ENCODE measurements at places on chromosomes 7 and 10. TPM values are rescaled to one million over a fixed set of nuclear protein-coding genes. Genes with fewer than 3 reads are reported as not detected.

DNA sequence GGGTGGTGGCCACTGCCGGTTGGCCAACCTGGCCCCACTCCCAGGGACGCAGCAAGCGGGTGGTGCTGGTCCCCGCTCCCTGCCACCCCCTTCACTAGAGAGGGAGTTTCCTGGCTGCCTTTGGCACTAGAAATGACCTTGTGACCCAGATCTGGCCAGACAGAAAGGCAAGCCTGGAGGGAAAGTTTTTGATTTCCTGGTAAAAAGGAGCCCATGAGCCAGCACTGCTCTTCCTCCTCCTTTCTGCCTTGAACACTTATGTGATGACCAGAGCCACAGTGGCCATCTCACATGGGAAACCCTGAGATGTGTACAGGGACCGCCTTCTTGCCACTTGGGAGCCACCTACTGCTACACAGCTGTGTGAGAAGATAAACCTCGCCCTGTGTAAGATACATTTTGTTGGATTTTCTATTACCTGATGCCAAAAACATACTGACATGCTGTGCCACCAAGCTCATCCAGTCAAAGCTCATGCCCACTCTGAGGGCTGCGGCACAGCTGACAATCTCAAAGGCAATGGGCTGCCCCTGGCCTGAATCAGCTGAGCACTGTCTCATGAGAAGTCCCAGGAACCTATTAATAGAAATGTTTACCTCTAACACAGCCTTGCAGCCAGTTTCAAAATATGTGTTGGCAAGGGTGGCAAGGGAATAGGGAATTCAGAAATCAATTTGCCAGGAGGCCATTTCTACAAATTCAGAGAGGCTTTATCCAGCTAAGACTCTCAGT, 94.0 kb downstream of the CYTH3 start:
- no peak for DNase-seq

DNA sequence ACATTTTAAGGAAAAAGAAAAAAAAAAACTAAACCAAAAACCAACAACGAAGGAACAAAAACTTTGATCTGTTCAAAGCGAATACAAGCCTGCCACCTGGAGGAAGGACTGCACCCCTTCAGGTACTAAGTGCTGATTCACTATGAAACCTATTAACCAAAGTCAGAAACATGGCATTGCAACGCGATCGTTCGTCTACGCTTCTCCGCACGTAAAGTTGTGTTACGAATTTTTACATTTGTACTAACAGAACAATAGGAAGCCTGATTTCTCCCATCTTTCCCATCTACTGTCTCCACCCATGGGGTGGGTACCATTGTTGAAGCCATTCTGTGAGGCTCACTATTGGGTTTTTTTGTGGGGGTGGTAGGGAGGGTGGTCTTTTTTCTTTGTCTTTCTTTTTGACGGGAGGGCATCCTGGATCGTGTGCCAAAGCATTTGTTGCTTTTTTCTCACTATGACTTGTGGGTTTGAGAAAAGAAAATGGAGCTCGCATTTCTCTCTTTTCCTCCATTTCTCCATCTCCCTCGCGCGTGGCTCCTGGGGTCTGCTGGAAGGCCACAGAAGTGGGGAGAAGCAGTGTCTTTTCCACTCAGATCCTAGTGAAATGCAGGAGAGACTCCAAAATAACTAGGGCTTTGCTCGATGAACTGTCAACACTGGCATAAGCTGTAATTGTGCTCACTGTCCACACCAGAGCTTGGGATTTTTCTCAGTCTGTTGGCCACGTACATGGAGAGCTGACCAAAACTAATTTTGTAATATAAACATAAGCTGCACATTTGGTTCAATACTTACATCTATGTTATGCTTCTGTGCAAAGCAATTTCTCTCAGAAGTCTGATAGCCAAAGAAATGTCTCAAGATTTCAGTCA, 100.9 kb upstream of the YAE1 start:
- peak; percentile 47 for DNase-seq

GRCh38 chr10:110244550-110244949, 37.1 kb downstream of the MXI1 start:
- no peak for DNase-seq

DNA sequence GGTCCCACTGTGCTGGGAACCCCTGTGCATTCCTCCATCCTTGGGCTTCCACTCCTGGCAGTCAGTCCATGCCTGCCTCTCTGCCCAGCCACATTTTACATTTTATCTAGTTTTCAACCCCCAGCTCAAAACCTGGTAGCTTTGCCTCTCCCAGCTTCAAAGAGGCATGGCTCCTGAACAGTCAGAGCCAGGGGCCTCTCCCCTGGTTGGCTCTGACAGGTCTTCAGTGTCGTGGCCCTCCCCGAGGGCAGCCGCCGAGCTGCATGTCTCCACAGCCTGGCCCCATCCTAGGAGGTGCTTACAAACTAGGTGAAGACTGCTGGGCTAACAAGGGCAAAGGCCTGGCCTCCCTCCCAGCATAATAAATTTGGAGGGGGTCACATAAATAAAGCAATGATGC, 14.8 kb downstream of the COBL start:
- DNase-seq = peak; percentile 78

GRCh38 chr7:94286111-94286510, 108.6 kb upstream of the COL1A2 start:
- no peak for DNase-seq

DNA sequence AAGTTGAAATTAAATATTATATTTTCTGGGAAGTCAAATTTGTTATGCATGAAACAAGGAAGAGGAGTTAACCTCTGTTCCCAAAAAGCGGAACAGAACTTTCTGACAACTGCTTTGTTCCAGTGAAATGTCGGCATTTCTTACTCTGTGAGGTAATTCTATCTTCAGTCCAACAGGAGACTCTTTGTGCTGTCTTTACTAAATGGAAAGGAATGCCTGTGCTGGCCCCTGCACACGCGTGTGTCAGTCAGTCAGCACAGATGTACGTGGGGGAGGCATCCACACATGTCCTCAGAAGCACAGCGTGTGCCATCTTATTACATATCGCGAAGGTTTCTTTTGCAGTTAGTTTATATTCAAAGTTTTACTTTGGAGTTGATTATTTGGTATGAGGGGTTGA, 37.5 kb downstream of the NET1 start:
- no peak for DNase-seq

DNA sequence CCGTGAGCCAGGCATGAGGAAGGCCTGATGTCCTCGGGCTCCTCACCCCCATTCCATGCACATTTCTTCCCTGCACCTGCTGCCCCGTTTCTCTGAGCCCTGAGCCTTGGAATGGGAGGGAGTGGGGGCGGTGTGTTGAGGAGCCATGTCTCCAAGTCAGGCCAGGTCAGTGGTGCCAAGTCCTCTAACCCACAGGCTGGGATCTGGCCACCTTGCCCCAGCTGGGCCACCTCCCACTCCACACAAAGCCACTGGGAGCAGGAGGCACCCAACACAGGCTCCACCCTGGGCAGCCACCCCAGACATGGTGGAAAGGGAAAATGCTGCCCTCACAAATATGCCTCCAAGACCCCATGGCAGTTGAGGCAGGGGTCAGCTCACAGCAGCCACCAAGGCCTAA, 27.7 kb downstream of the ZCCHC24 start:
- DNase-seq = no peak

DNA sequence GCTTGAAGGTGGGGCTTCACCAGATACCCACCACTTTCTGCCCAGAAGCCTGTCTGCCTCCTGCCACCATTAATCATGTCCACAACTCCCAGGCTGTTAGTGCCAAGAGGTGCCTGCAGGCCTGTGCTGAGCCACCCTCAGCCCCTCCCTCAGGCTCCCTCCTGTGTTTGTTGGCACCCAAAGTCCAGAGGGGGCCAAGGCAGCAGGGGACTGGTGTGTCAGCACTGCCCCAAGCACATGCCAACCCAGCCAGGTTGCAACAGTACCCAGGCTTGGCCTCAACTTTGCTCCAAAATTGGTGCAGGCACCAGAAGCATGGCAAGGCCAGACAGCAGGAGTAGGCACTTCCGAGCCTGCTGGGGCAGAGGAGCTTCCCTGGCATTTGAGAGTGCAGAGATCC, 111.3 kb downstream of the HPSE2 start:
- DNase-seq = no peak

- peak; percentile 88 for DNase-seq
These were observed 116.9 kb upstream of the ANLN start for GRCh38 chr7:36272567-36273269.

Gene COBL
- total RNA-seq = 51.4 TPM

GRCh38 chr10:7887174-7887816, 69.0 kb downstream of the TAF3 start:
- no peak for DNase-seq

- DNase-seq = no peak
These were observed 621 bp upstream of the MORN4 start for GRCh38 chr10:97633921-97634320.

GRCh38 chr10:112792487-112793201, 157.4 kb upstream of the TCF7L2 start:
- no peak for DNase-seq

- DNase-seq = no peak
These were observed 151.3 kb downstream of the NEBL start for GRCh38 chr10:20745556-20746375.

- no peak for DNase-seq
These were observed 99.6 kb upstream of the BTBD16 start for GRCh38 chr10:122171302-122172075.

DNA sequence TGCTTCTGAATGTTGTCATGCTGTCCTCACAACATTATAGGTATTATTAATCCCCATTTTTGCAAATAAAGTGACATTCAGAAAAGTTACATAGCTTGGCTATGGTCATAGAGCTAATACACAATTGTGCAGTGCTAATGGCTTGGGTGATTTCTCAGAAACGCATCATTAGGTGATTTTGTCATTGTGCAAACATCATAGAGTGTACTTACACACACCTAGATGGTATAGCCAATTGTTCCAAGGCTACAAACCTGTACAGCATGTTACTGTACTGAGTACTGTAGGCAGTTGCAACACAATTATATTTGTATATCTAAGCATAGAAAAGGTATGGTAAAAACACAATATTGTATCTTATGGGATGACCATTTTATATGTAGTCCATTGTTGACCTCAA, 91.0 kb downstream of the BTAF1 start:
- DNase-seq = no peak

GRCh38 chr7:16667355-16667754, 21.4 kb downstream of the BZW2 start:
- no peak for DNase-seq

- no peak for DNase-seq
These were observed 73.2 kb downstream of the POT1 start for GRCh38 chr7:124856299-124856888.

- no peak for DNase-seq
These were observed 27.3 kb downstream of the ADAP1 start for GRCh38 chr7:927031-927671.

DNA sequence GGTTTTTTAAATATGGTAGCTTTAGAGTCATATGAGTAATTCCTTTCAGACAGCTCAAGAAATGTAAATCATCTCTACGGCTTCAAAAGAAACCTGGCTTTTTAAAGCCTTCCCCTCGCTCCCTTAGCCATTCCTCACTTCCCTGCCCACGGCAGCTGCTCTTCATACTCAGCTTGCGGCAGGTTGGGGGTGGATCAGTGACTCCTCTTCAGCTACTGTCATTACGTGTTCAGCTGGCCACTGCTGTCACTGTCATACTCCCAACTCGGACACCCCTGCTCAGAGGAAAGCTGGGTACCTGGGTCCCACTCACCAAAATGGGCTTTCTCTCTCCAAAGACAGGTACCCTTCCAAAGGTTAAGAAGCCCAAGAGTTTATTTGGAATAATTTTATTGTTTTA, 6.6 kb downstream of the YWHAG start:
- no peak for DNase-seq

DNA sequence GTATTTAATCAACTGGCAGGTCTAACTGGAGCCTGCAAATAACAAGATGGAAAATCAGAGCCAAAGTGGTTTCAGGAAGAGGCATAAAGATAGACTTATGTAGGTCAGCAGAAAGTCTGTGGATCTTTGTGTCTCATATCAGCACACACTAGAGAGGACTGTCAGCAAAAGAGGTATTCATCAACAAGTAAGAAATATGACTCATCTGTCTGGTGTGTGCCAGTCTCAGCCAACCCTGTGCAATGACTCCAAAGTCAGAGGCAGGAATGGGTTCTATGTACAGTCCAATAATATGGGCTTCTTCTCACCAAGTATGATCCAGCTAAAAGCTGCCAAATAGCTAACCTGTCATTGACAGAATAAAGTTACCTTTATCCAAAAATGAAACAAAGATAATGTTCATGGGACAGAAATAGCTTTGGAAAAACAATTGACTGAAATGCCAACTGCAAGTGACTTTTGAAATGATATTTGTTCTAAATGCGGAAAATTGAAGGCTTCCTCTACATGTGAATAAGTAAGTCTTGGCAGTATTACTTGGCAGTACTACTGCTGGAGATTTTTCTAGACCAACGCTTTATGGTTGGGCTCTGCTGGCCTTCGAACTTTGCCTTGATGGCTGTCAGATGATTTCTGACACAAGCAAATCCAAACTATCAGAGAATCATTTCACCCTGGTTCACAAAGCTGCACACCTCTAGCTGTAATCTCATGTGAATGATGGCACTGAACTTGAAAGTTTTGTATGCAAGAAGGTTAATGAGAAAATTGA, 272.3 kb upstream of the SEMA3C start:
- no peak for DNase-seq

DNA sequence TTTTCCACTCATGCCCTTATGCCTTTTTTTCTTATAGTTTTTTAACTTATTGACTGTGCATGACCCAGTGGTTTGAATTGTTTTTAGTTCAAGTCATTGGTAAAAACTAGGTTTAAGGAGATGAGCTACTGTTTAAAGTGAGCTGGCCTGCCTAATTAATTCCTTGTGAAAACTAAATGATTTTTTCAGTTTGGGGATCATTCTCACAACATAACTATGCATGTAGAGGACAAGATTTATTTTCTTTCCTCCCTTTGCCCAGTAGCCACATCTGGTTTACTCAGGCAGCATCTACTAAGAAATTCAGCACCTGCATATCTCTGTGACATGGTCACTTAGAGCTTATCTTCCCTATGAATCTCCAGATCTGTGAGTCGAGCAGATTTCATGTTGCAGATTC, 1.7 kb downstream of the ADO start:
- DNase-seq = no peak

DNA sequence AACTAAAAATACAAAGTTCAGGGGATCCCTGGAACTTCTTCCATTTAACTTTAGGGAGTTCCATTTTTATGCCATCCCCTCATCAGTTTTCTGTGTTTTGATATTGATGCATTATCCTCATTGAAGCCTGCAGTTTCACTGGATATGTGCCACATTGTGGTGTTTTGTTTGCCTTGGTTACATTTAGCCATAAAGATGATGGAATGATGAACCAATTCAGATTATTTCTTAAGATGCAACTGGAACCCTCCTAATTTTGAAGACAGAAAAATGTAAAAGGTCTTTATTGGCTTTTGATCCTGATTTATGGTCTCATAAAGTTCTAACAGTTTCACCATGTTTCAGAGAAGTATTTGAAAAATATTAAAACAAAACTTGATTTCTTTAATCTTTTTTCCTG, 314.2 kb upstream of the KLF6 start:
- DNase-seq = no peak

Gene FAM25A
- not detected for total RNA-seq

GRCh38 chr10:4437791-4438190, 388.2 kb upstream of the AKR1E2 start:
- DNase-seq = no peak

Measured in esophagus muscularis mucosa (tissue), 4 donors.